ENCODE measurements at places on chromosomes 1 and 21.

- DNase-seq = no peak
These were observed 38.9 kb downstream of the XPR1 start for GRCh38 chr1:180670681-180671080.

- DNase-seq = no peak
These were observed 737 bp upstream of the SERPINC1 start for GRCh38 chr1:173917635-173918493.

DNA sequence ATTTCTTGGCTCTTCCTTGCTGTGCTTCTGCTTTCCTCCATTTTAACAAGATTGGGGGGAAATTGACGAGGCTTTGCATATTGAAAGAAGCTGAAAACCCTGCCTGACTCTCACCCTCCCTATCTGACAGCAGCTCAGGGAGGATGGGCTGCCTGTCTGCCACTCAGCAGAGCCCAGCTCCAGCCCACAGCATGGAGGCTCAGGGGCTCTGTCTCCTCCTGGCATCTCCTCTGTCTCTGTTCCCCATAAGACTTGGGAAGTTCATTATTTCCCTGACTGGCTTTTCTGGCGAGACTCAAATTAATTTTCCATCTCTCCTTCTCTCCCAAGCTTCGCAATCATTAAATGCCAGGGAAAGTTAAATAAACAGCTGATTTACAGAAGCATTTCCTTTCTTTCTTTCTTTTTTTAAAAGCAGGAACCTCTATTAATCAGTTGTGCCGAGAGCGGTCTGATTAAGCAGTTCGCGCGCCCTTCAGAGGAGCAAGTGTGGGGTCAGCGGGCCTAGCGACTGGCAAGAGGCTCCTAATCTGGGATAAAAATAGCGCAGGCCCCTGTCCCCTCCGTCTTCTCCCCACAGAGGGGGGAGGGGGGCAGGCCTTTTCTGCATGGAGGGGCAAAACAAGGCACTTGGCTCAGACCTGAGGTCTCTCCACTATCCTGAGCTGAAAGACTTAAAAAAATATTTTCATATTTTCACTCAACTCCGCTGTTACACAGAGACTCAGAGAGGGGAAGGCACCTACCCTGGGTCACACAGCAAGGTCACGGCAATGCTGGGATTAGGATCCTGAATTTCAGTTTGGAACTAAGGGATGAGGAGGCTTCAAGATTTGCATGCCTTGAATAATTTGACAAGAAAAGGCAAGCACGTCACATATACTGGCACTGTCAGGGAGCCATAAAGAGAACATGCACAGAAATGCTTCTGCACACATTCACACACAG lies 170.4 kb downstream of the ACTL8 start:
- no peak for DNase-seq

DNA sequence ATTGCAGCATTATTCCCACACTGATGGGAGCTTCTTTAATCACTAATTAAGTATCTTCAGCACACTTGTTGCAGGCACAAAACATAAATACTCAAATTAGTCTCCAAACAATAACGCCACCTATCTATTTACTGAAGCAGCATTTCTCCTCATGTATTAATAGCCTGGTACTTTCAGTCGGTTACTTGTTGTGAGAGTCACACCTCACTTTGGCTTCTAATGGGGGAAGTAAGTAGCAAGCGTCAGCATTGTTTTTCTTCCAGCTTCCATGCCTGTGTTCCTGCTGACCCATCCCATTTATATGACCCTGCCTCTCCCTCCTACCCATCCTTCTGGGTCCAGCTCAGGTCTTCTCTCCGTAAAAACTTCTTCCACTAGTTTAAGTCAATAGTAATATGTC lies 31.9 kb upstream of the DENND1B start:
- no peak for DNase-seq

- no peak for DNase-seq
These were observed 2.6 kb upstream of the LUZP1 start for GRCh38 chr1:23171181-23171755.

DNA sequence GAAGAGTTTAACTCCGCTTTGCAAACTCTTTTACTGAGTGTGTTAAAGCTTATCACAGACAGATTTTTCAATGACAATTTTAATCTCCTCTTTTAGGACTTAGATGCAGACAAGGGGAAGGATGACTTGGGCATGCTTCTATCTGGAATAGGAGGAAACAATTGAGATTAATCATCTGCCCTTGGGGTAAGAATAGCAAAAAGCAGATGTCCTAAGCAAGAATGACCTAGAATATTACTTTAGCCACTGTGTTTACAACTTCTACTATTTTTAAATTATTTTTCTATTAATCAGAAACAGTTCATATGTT lies 569.0 kb upstream of the ADGRL2 start:
- peak; percentile 18 for DNase-seq

- no peak for DNase-seq
These were observed 8.2 kb upstream of the LINGO4 start for GRCh38 chr1:151813271-151813977.

DNA sequence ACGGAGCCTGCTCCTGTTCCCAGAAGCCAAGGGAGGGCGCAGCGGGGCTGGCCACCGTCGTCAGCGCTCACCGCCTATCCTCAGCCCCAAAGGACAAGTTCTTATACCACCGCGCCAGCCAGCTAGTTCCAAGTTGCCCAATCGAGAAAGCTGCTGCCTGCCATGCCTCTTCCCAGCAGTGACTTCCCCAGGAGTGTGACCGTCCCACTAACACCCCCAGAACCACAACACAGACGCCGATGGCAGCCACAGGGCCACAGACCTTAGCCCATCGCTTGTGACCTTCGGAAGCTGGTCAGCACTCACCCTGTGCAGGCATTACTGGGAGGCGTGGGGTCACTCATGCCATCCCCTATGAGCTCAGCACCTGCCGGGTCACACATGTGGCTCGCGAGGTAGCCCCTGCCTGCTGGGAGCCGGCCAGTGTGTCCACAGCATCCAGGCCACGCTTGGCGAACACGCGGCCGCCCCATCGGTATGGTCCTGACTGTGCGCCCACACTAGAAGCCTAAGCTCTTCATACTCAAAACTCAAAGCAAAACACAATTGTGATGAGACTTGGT lies 20.1 kb downstream of the NADK start:
- no peak for DNase-seq

DNA sequence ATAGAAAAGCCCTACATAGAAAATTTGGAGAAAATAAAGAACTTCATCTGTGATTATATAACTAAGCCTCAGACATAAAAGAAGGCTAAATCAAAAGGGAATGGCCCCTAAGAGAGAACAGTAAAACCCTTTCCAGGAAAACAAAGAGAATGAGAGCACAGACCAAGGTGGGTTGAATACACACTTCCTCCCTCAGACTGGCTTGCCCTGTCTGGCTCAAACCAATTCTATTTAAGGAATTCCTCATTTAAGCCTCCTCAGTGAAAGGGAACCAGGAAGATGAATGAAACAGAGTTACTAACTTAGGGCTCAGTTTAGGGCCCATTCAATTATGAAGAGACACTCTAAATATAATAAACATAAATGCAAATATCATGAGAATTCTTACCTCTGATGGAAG lies 10.6 kb upstream of the SYT14 start:
- no peak for DNase-seq

- peak; percentile 14 for DNase-seq
These were observed 437.0 kb downstream of the SIPA1L2 start for GRCh38 chr1:232192781-232193450.

GRCh38 chr1:81432059-81432458 lies 368.7 kb upstream of the ADGRL2 start:
- DNase-seq = no peak

- no peak for DNase-seq
These were observed 12.2 kb upstream of the NEK2 start for GRCh38 chr1:211687462-211688215.

DNA sequence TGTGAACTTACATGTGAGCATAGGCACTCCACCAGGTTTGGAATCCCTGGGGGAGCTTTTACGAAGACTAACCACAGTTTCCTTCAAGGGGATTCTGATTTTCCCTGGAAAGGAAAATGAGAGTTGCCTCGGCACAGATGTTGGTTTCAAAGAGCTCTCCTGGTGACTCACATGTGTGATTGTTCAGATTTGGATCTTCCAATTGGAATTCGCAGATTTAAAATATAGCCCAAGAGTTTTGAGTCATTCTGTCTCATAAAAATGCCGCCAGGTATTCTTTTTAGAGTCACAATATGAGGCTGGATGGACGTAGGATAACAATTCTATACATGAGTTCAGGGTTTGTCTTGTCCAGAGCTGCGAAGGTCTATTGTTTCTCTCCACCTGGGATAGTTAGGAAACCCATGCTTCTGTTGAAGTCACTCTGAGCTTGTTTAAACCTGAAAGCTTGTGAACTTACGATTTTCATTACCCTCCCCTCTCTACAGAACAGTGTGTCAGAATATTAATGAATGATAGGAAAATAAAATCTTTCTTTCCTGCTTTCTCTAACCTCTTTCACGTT lies 64.9 kb downstream of the TGFB2 start:
- DNase-seq = peak; percentile 58

GRCh38 chr1:115717541-115717940 lies 51.0 kb downstream of the CASQ2 start:
- DNase-seq = peak; percentile 46

- DNase-seq = no peak
These were observed 14.7 kb downstream of the GREM2 start for GRCh38 chr1:240597153-240597745.

- DNase-seq = peak; percentile 40
These were observed 33.0 kb downstream of the CACHD1 start for GRCh38 chr1:64502931-64503330.

DNA sequence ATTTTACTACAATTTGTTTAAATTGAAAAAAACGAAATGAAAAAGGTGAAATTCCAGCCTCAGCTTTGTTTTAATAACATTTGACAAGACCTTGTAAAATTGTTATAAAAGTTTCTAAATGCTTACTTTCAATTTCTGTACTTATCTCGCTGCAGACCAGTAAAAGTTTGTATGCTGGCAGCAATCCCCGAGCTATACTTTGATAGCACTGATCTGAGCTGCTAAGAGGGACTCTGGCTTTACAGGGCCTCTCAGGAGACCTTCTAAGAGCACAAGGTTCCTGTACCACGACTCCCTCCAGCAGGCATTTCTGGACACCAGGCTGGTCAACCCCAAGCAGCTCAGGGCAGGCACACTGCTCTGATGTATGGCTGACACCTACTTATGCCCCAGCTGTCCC lies 13.1 kb downstream of the STMN1 start:
- no peak for DNase-seq

DNA sequence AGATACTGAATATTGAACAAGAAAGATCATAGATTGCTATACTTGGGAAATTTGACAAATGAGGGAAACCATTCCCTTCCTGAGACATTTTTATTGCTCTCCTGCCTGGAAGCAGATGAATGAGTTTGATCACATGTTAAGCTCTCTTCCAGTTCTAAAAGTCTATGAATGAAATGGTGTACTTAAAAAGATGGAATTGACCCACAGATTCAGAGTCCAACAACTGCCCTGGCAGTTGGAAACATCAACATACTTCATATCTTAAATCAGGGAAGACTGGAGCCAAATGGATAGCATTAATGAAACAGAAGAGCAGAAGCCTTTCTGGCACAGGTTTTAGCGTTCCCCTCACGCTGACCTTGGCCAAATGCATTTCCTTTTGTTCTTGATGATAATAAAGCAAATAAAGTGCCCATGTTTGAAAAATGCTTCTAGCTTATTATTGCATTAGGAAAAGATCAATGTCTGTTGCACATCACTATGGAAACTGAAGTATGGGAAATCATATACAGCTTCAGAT lies 142.6 kb downstream of the ESRRG start:
- no peak for DNase-seq

DNA sequence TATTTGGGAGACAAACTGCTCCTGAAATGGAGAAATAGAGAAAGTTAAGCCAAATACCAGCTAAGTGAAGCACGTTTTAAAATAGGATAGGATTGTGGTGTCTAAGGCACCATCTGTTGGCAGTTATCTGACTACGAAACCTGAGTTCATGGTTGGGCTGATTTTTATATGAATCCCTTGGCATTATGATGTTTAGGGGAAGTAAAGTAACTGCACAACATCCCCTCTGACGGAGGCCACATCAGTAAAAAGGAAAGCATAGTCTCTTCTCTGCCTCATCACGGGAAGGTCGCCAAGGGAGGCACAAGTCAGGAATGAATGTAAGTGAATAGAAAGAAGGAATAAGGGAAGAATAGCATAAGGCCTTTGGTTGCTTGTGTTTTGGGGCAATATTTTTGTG lies 128.0 kb downstream of the PRRX1 start:
- DNase-seq = no peak

DNA sequence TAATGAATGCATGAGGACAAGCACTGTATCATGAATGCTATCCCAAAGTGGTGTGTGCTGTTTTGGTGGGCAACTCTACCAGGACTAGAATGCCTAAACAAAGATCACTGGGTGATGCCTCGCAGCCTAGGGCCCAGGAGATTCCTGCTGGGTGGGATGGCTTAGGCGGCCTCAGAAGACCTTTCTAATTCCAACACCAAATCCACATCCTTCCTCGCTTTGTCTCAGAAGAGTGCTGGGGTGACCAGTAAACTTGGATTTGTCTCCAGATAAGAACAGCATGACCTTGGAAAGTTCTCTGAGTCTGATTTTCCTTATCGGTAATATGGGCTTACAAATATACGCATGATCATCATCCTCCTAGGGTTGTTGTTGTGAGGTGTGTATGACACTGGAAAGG lies 76.6 kb downstream of the TLR5 start:
- DNase-seq = no peak

GRCh38 chr1:48217856-48218255 lies 4.7 kb upstream of the SLC5A9 start:
- no peak for DNase-seq

DNA sequence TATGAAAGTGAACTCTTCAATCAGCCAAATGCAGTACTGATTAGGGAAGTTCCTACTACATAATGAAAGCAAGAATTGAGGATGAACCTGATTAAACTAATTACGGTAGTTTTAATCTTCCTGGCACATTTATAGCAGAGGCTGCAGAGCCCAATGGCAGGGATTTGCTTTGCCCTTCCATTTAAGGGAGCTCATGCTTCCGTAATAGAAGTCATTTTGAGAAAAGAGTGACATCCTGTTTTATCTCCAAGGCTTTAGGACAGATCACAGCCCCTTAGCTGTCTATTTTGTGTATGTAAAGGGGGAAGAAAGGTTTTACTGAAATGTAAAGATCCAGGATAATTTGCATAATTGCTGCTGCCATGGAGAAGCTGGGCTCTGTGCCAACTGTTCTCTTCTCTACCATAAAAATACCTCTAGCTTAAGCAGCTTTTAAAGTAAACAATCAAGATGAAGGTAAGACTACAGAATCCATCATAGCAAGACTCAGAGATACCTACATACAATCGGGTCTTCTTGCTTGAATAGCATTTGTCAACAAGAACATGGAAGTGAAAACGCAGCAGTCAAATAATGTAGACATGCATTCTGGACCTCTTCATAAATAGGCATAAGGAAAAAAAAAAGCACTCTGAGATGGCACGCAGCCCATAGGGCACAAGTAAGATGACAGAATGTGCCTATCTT lies 62.5 kb downstream of the ASH1L start:
- no peak for DNase-seq

- DNase-seq = no peak
These were observed 845.5 kb upstream of the ADGRL4 start for GRCh38 chr1:79852004-79852403.

DNA sequence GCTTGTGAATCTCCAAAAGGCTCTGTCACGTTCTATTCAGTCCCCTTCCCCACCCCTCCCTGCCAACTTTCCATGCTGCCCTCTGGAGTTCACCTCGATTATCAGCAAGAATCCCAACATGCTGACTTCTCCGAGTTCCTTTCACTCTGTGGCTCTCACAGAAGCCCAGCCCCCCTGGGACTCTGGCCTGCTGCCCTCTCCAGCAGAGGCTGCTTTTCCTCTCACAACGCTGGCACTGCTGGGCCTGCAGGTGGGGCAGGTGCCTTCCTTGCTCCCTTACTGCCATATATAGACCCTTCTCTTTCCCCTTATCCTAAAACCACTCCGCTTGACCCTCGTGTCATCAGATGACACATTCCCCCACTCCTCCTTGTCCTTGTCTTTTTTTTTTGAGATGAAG lies 10.2 kb upstream of the RNF186 start:
- DNase-seq = no peak
